ENCODE measurements at places on chromosomes 11 and 22. TPM values are rescaled to one million over a fixed set of nuclear protein-coding genes. Genes with fewer than 3 reads are reported as not detected.

Gene HNRNPUL2
- total RNA-seq = 11.6 TPM

Gene FBXO7
- total RNA-seq = 58.3 TPM

Gene GRAMD1B
- under 0.01 TPM for total RNA-seq

Gene TMA7B
- total RNA-seq = not detected

Gene PACSIN3
- total RNA-seq = 86.5 TPM

Gene PGAP2
- 34.3 TPM for total RNA-seq
